ENCODE measurements at places on chromosomes 2 and 18. TPM values are rescaled to one million over a fixed set of nuclear protein-coding genes. Genes with fewer than 3 reads are reported as not detected.

Gene ALLC
- not detected for total RNA-seq

Gene RAB27B
- total RNA-seq: under 0.01 TPM

Gene VWC2L
- not detected for total RNA-seq

Gene VSNL1
- total RNA-seq: not detected

Gene RNF138
- total RNA-seq: 33.9 TPM

Gene DSG3
- not detected for total RNA-seq

Gene RTP5
- total RNA-seq: not detected

Gene SCN7A
- total RNA-seq: not detected

Gene OTOS
- total RNA-seq: not detected
